8988T (cell line): ENCODE measurements at places on chromosomes 7 and 10.
A peak's percentile ranks its signal among the peaks of the same experiment; 100 is the strongest.

- DNase-seq, result no peak
Observed at GRCh38 chr7:81687062-81687461, 82.8 kb downstream of the HGF start.

DNA sequence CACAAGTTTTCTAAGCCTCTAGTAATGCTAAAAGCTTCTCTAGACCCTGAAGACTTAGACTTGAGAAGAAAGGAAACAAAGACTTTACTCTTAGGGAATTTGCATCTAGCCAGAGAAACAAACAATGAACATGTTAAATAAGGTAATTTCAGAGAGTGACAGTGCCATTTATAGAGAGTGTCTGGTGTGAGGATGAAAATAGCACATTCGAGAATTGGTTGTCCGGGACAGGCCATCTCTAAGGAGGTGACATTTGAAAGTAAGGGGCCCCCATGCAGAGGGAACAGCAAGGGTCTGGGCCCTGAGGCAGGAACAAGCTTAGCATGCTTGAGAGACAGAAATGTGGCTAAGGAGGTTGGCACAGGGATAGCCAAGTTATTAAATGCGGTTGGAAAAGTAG lies 48.1 kb downstream of the ADAM22 start:
- DNase-seq, result no peak

DNA sequence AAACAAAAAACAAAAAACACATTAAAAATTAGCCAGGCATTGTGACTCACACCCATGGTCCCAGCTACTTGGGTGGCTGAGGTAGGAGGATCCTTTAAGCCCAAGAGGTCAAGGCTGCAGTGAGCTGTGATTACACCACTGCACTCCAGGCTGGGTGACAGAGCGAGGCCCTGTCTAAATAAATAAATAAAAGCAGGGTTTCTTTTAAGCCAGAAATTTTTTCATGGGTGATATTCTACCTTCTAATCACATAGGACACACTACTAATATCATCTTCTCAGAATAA lies 14.2 kb upstream of the SVIL start:
- no peak for DNase-seq

DNA sequence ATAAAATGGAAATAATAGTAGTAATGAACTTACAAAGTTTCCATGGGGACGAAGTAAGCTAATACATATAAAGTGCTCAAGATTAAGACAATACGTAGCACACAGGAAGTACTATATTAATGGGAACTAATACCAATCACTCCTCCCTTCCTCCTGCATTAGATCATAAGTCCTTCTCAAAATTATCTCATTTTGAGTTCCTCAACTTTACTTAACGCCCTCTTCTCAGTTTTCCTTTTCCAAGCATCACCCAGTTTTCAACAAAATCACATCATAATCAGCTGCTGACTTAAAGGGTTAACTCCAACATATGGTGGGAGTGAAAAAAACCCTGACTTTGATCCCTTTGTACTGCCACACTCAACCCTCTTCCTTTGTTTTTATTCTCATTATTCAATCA lies 24.4 kb downstream of the JMJD1C start:
- DNase-seq, result no peak

DNA sequence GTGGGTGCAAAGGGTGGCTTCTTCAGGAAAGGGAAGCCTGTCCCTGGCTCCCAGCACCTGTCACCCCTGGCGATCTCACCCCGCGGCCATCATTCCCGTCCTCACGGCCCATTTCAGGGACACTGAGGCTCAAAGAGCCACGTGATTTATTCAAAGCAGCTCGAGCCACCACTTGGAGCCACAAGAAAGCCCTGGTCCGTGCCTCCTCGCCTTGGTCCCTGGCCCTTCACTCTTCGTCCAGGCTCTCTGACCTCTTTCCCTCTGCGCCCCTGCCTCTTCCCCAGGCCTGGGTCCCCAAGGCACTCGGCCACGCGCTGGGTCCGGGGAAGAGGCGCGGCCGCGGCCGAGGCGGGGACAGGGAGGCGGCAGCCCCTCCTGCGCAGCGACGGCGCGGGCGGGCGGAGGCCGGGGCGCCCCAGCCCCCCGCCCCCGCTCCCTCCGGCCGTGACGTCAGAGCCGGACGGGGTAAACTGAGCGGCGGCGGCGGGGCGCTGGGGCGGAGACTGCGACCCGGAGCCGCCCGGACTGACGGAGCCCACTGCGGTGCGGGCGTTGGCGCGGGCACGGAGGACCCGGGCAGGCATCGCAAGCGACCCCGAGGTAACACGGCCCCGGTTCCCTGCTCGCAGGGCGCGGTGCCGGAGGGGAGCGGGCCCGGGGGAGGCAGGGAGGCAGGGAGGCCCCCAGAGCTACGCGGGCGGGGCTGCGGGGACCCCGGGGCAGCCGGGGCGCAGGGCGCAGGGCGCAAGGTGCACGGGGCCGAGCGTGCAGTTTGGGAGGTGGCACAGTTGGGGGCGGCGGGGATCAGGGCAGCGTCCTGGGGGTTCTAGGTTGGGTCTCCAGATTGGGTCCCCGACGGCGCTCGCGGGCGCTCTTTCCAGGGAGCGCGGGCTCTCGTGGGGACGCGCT lies at the start of gene SLC18A2:
Gene SLC18A2 (plus strand): TSS at position 494 of the 909 bp plus-strand sequence. CDS start 580 bp downstream, outside the sequence.
- no peak for DNase-seq

- no peak for DNase-seq
Observed at GRCh38 chr7:140403878-140404564, at the start of gene RAB19. Gene RAB19 (plus strand): TSS chr7:140404058. CDS start chr7:140407647, 3,589 bp downstream.

- no peak for DNase-seq
Observed at GRCh38 chr7:102216573-102217314, 69.9 kb upstream of the SH2B2 start.

DNA sequence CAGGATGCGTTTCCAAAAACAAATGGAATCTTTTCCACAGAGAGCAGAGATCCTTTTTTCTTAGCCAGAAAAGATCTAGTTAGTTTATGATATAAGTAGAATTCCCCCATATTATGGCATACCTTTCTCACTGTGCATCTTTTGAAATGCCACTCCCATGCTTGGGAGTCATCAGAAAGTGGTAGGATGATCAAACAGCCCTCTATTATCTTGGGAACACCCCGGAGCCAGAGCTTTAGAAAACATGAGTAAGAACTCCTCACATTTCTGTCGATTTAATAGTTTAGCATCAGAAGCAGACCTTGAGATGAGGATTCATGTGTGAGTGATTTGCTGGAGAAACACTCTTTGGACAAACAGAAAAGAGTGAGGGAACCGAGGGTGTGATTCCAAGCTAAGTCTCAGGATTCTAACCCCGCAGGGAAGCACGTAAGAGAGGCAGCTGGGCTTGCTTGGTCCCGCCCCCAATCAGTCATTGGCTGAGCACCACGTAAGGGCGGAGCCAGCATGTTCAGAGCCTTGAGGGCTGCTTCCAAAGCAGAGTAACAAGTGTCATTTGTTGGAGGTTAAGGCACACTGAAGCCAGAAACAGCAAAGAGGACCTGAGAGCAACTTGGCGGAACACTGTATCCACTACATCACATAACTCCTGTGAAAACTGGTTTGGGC lies 43.7 kb upstream of the NXPH1 start:
- DNase-seq, result peak; percentile 16

DNA sequence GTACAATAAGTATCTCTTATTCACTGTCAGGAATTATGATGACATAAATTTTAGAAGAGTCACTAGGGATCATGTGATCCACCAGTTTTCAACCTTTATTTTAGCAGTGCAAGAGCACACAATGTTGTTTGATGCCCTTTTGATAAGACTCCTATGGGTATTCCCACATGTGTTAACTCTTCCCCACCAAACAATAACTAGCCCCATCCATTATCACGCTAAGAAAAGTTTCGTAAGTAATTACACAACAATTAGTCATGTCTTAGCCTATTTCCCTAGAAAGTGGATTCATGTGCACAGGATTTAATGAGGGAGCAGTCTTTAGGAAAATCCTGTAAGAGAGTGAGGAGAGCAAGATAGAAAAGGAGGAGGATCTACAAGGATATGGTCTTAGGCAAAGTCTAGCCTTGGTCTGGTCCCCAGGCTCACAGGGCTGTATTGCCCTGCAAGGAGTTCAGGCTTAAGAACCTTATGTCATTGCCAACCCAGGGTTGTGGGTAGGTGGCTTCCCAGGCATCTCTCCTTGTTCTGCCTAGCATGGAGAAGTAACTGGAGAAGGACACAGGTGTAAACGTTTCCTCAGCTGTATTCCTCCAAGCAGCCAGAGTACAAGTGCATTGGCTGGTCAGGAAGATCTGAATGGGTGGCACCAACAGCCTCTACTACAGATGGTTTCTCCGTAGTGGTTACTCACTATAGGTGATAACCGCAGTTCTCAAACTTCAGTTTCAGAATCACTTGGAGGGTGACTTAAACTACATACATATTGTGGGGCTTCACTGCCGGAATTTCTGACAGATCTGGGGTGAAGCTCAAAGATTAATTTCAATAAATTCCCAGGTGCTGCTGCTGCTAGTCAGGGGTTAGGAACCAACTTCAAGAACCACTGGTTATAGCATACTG lies 574.5 kb downstream of the SUGCT start:
- no peak for DNase-seq

- DNase-seq, result no peak
Observed at GRCh38 chr10:69619626-69620025, 10.4 kb upstream of the FAM241B start.

GRCh38 chr7:119065966-119066365 lies 841.5 kb downstream of the ANKRD7 start:
- DNase-seq, result no peak

- DNase-seq, result peak; percentile 10
Observed at GRCh38 chr10:19654576-19654975, 161.7 kb upstream of the PLXDC2 start.

- DNase-seq, result no peak
Observed at GRCh38 chr10:5447611-5448071, 35.3 kb downstream of the NET1 start.

- no peak for DNase-seq
Observed at GRCh38 chr10:14391342-14391741, 60.6 kb upstream of the FRMD4A start.

GRCh38 chr10:100745882-100746783 lies 751 bp downstream of the PAX2 start:
- peak; percentile 35 for DNase-seq

- DNase-seq, result no peak
Observed at GRCh38 chr10:122802282-122802681, 43.4 kb downstream of the CUZD1 start.

DNA sequence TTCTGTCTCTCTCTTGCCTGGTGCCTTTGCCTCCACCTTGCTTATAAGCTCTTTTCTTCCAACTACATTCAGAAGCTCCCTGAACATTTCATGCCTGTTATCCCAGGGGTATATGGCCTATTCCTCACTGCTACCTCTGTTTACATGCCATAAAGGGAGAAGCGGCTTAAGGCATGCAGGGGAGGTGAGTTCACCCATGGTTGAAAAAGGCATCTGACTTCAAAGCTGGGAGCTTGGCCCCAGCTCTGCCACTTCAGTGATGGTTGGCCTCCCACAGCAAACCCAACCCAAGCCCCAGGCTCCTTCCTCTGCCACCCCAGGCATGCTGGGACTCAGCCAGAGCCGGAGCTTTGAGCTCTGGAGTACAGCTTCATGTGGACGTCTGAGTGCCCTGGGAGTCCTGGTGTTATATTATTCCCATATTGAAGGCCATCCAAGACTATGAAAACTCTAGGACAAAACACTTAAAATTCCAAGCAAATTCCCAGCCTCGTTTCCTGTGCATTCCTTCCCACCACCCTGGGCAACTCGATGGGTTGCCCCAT lies 468.6 kb upstream of the ZMIZ1 start:
- no peak for DNase-seq

DNA sequence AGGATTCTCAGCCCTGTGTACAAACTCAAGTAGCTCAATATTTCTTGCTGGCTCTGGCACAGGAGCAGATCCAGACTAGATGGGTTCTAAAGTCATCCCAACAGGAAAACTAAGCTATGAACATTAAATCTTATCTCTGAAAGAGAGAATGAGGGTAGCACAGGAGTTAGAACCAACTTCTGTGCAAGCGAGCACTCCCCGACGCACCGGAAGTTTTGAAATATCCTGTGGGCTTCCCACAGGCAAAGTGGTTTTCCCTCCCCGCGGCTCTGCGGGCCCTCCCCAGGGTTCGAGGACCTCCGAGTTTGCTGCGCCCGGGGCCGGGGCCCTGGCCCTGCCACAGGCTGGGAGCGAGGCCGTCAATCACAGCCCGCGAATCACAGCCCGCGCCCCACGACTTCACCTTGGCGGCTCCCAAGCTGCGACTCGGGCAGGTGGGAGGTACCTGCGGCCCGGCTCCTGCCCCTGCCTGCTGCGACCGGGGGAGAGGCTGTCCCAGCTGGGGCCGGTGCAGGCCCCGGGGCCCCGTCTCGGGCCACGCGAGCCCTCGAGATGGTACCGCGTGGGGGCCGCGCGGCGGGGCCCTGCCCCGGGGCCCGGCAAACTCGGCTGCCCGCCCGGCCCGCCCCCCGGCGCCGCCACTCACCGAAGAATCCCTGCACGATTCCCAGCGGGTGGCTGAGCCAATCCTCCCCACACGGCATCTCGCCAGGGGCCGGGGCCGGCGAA lies 598 bp downstream of the MCMBP start:
- DNase-seq, result no peak

GRCh38 chr7:32200646-32201045 lies 130.4 kb upstream of the PDE1C start:
- DNase-seq, result no peak

- no peak for DNase-seq
Observed at GRCh38 chr7:135147341-135147898, 452 bp upstream of the TMEM140 start.

DNA sequence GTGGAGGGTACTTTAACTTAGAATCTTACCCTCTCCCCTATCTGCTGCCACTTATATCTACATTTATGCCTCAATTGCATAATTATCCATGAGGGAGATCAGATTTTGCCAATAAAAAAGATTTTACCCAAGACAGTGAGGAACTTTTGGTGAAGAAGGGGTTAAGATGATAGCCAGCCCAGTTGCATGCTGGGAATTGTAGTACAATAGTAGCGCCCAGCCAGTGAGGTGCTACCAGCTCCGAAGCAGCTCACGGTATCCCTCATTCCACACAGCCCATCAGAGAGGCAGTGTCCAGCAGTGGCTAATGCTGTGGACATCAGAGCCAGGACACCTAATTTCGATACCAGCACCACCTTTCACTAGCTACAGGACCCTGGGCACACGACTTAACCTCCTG lies 5.9 kb upstream of the LGI1 start:
- DNase-seq, result peak; percentile 44

DNA sequence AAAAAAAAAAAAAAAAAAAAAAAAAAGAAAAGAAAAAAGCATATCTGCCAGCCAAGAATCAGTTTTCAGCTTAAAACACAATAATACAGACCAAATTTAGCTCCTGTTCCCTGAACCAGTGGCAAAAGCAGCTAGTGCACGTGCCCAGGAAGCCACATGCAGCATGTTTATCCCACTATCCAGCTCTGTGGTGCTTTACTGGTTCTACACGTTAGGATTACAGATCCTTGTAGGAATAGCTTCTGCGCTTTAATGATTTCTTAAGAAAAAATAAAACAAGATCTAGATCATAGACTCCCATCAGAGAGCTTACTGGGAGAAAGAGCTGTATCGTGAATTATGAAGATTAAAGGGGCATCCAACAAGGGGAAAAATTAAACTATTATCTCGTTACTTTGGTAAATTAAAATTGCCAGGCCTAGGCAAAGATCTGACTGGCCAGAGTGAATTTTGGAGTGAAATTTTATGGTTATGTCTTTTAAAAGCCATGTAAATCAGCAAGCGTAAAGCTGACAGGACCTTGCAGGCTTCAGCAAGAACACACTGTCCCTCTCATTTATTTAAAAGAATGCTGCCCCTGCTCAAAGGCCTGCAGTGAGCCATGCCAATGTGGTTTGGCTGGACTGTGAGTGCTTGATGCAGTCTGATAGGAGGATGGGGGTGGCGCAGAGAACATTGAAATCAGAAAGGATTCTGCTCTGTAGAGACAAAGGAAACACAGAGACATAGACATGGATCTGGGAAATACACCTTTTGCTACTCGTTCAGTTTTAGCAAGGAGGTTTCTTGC lies 177.3 kb upstream of the PHYHIPL start:
- no peak for DNase-seq

GRCh38 chr10:62916141-62916603 lies 100.0 kb upstream of the EGR2 start:
- no peak for DNase-seq
